Urinary bladder (tissue), 4 donors: ENCODE measurements at places on chromosomes 12 and 14.
A peak's percentile ranks its signal among the peaks of the same experiment; 100 is the strongest.

DNA sequence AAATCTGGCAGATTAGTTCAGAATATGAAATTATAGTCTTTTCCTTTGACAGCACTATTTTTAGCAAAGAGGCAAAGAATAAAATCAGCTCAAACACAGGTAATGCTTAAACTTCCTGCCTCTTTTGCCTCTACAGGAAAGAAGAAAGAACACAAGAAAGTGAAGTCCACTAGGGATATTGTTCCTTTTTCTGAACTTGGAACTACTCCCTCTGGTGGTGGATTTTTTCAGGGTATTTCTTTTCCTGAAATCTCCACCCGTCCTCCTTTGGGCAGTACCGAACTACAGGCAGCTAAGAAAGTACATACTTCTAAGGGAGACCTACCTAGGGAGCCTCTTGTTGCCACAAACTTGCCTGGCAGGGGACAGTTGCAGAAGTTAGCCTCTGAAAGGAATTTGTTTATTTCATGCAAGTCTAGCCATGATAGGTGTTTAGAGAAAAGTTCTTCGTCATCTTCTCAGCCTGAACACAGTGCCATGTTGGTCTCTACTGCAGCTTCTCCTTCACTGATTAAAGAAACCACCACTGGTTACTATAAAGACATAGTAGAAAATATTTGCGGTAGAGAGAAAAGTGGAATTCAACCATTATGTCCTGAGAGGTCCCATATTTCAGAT is 17.4 kb downstream of the TMPO start:
- DNase-seq = no peak

DNA sequence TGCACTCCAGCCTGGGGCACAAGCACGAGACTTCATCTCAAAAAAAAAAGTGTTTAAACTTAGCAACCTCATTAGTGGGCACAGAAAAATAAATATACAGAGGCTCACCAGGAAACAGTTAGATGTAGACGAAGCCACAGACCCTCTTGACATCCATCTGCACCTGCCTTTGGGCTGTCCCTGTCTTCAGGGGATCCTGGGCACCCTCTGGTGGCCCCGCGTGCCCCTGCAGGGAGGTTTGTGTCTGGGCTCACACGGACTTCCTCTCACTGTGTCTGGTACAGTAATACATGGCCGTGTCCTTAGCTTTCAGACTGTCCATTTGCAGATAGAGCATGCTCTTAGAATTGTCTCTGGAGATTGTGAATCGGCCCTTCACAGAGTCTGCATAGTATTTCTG is 916.5 kb downstream of the TMEM121 start:
- DNase-seq = no peak

DNA sequence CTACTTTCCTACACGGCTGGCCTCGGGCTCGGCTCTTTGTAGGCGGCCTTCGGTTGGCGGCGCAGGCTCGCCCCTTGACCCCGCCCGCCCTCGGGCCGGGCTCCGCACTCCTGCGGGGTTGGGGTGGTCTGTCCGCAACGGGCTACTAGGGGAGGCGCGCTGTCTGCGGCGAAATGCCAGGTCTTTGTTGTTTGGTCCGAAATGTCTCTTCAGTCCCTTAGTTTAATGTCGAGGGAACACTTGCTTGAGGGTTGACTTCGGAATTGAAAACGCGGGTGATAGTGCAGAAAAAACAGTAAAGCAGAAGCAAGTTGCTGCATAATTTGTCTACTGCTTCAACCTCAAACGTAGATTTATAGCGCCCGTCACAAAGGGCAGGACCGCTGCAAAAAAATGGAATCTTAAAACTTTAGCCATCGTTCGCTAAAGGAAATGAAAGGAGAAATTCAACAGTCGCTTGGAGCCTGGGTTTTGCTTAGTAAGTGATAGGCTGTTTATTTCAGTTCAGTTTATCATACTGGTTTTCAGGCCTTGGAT is 390 bp downstream of the JKAMP start:
- DNase-seq = no peak

DNA sequence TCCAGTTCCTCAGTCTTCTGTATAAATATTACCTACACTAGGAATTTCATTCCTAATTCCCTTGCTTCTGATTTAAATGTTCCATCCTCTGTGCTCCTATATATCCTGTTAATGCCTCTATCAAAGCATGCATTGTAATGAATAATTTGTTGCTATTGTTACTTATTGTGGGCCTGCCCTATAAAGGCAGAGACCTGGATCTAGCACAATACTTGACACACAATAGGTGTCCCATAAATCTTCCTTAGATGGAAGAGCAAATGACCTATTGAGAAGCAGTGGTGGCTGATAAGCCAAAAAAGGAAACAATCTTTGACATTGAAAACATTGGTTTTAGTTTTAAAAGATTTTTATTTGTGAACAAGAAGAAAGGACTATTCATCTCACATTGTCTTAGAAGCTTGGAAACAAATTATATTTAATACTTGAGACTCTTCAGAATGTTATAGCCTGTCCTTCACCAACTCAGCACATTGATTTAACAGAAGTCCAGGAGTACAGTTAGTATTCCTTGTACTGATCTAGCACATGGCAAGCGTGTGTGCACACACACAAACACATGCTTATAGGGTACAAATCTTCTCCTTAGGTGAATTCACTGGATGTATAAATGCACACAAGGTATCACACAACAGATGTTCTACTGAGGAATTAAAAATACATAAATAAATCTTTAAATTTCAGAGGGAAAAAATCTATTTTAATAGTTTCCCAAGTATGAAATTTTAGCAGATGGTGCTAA is 135.9 kb downstream of the DUSP6 start:
- no peak for DNase-seq

- DNase-seq = no peak
These were observed 4.8 kb downstream of the C12orf71 start for GRCh38 chr12:27077586-27077985.

DNA sequence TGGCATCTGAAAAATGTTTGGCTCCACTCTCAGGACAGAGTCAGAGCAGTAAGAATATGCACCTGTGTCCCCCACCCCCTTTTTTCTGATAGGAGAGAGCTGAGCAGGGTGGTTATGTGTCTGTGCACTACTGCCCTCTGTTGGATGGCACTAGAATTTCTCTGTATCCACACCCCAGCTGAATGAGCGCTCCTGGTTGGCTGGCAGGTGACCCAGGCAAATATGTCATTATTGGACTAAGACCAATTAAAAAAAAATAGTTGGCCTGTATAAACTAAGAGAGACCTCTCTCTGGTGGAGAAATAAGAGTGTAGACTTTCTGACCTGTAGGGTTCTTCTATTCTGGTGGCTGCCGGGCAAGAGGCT is 107.0 kb downstream of the PTCSC3 start:
- DNase-seq = no peak

- DNase-seq = no peak
These were observed 556 bp downstream of the TIMM9 start for GRCh38 chr14:58426670-58427280.

DNA sequence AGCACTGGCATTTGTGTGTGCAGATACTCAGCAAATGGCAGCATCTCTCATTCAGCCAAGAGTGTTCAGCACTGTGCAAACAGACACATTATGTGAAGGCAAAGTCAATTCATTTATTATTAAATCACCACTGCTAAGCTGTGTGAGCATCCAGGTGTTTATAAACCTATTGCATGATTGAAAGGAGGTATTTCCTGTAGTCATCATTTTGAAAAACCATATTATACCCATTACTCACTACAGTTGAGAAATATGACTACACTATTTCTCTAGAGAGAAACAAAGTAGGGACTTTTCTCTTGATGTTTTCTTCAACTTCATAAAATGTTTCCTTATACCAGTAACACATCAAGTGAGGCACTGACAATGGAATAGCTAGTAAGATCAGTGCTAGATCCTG is 13.7 kb downstream of the SPX start:
- DNase-seq = no peak

GRCh38 chr12:19031032-19031431 is 98.5 kb upstream of the PLEKHA5 start:
- DNase-seq = no peak

GRCh38 chr12:6280053-6280469 is 30.4 kb upstream of the PLEKHG6 start:
- DNase-seq = no peak

DNA sequence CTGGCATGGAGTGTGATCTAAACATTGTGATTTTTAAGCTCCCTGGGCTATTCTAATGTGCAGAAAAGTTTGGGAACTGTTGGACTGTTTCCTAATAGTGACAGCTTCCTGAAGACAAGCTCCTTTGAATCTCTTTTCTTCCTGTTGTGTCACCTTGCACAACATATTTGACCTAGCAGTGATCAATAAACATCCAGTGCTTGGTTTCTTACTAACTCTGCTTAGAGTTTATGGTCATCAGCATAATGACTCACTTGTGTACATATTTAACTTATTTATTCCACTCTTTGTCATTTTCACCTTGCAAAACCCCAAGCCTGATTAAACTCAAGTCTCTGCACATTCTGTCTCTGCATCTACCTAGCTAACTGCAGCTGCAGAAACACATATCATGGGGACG is 27.3 kb upstream of the TBC1D30 start:
- DNase-seq = no peak

DNA sequence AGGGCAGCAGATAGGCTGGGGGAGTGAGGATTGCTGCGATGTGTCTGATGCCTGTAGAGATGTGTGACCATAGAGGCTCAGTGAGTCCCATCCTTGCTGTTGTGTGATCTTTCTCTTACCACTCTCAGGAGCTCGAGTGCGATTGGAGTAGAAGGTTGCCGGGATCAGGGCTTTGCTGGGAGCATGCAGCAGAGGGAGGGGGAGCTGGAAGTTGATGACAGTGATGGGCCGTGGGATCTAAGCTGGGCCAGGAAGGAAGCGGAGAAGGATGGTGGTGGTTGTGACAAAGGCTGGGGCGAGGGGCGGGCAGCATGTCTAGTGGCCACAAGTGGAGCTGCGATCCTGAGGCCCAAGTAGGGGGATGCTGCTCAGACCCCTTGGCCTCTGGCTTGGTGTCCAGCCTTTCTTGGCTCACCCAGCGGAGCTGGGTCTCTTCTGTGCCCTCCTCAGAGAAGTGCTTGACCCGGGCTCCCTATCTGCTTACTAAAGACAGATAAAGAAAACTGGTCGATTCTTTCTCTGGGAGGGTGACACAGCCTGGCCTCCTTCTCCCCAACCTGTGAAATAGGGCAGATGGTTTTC is 66.2 kb downstream of the PRMT8 start:
- no peak for DNase-seq

DNA sequence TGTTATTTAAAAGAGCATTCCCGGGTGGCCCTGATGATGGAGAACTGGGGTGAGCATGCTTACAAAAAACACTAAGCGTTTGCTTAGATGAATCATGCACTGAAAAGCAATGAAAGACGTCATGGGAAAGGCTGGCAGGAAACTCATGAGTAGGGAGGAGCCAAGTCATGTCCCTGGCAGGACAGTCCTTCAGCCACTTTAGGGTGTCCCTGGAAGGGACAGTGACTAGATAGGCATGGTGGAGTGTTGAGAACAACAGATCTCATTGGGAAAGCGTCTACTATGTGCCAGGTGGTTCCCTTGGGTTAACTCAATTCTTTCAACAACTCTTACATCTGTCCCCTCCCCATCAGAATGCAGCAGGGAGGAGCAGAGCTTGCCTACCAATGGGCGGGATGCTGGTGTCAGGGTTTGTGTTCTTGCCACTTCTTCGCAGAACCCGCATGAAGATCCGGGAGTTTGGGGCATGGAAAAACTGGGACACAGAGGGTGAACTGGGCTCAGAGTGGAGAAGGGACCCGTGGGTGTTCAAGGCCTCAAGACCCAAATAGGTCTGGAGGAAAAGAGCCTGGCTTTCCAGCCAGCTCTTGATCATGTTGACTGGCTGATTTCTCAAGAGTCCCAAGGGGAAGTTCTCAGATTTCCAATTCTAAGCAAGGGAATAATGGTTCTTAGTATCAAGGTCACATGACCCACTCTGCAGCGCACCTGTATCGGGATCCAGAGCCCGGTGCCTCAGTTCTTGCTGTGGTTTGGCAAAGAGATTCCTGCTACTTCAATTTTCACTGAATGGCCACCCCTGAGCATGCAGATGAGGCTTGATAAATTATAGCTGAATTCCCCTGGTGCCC is 653.9 kb upstream of the TBX3 start:
- DNase-seq = no peak

DNA sequence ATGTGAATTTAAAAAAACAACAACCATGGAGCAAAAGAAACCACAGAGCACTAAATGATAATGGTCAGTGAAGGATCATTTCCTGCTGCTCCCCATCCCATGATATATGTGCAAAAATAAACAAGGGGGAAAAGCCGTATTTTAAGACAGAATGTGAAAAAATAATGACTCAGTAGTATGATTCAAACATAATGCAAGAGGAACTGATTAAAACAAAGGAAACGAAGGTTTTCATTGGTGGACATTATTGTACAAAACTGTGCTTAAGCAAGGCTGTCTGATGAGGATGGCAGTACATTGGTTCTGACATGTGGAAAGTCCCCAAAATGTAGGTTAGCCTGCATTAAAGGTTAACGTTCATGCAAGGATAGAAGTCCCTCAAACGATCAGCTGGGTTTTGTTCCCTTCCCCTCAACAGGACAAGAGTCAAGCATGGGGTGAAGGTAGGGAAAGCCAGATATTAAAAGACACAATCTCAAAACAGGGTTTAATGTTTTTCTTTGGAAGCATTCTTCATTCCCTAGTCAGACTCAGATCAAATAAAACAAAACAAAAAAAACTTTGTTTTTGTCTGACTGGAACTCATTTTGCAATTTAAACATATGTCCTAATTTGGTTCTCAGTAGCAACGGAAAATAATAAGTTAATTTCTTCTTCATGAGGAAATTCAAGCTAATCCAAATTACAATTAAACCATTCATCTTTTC is 26.3 kb upstream of the PTGDR start:
- DNase-seq = no peak

DNA sequence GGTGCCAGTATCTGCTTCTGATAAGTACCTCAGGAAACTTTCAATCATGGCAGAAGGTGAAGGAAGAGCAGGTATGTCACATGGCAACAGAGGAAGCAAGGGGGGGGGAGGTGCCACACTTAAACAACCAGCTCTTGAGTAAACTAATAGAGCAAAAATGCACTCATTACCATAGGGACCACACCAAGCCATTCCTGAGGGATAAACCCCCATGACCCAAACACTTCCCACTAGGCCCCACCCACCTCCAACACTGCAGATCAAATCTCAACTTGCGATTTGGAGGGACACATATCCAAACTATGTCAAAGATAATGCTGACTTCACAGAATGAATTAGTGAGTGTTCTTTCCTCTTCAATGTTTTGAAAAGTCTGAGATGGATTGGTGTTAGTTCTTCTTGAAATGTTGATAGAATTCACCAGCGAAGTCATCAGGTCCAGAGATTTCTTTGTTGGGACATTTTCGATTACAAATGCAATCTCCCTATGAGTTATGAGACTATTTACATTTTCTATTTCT is 16.6 kb downstream of the TFCP2 start:
- DNase-seq = no peak

GRCh38 chr12:76144245-76144549 is 59.7 kb upstream of the NAP1L1 start:
- peak; percentile 14 for DNase-seq

DNA sequence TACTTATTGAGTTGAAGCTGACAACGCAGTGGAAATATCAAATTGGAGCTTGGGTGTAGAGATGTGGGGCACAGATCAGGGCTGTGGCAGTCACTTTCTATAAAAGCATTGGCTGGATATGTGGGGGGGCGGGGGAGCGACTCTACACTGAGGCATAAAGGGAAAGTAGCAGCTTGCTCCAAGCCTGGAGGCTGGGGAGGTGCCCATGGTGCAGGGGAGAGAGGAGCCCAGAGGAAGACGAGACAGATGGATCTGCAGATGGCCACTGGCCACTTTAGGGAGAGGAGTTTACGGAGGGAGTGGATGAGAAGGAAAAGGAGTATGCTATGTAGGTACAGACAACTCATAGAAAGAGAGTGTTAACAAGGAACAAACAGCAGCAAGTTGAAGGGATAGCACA is 13.5 kb upstream of the NGB start:
- DNase-seq = no peak
